ENCODE measurements at places on chromosomes 11 and 22.

- DNase-seq: peak; percentile 15
Observed at GRCh38 chr22:32202539-32203180, 2.2 kb downstream of the RFPL2 start.

- DNase-seq: no peak
Observed at GRCh38 chr22:32850157-32850556, 48.7 kb downstream of the TIMP3 start.

DNA sequence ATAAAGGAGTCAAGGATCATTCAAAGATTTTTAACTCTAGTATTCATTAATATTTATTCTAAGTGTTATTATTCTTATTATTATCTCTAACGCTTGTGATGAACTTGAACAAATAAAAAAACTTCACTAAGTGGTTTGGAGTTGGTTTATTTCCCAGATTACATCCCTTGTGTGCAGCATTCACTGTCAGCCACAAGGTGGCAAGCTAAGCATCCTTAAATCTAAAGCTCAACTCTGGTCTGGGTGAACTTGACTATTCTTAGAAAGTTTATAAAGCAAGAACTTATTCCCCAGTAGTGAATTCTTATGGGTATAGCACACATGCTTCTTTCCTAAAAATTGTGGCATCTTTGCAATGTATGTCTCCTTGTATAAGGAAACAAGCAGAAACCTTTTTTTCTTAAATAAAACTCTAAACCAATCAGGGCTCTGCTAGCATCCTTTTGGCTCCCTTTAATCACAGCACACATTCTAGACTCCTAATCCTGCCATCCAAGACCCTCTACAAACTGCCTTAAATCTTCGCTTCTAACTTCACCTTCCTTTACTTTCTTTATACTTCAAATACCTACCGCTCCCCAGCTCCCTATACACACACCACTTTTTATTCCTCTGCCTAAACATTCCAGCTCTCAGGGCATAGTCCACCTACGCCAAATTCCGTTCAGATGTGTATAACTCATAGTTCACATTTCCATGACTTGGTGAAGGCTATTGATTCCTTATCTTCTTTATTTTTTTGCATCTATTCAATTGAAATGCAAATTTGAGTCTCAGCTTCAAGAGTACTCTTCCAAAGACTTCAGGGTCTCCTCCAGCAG is 1068.8 kb downstream of the DLG2 start:
- peak; percentile 38 for DNase-seq

- no peak for DNase-seq
Observed at GRCh38 chr11:71066311-71066710, 186.1 kb downstream of the SHANK2 start.
